ENCODE measurements at places on chromosomes 3 and 15. TPM values are rescaled to one million over a fixed set of nuclear protein-coding genes. Genes with fewer than 3 reads are reported as not detected.

DNA sequence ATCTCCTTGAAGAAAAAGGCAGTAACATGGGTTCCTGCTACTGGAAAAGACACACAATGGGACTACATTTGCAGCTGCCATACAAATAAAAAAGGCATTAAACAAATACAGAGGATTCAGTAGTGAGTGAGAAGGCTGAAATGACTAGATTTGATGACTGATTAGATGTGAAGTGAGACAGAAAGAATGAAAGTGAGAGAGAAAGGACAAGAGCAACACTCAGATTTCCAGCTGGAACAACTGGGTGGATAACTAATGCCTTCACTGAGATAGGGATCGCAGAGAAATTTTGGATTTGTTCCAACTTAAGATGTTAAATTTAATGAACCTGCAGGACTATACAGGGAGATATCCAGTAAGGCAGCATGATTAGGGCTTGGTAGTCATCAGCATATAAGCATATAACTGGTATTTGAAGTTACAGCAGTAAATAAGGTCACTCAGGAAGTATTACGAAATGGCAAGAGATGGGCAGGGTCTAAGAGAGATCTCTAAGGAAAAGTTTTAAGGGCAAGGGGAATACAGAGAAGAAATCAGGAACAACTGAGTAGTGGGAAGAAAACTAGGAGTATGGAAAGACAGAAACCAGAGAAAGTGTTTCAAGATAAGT lies 8.2 kb downstream of the OSBPL11 start:
- H3K4me1 ChIP-seq, result peaks cover 16% of the 10 kb centered on the region
- no peak overlapping the region for H3K4me3 ChIP-seq
- peaks cover 4% of the 10 kb centered on the region for H3K36me3 ChIP-seq
- no peak for DNase-seq
- H3K27ac ChIP-seq, result no peak overlapping the region

Gene SLC22A13
- 0.78 TPM for total RNA-seq

Gene UTS2B
- total RNA-seq, result not detected

Gene GABRG3
- not detected for total RNA-seq

Gene SCAPER
- total RNA-seq, result 22.8 TPM
